Stimulated activated CD8-positive, alpha-beta memory T cell treated with anti-CD3 and anti-CD28 coated beads, Interleukin-15, amount 100 ng/mL, for 24 hours (primary cell): ENCODE measurements at places on chromosomes 11 and 22.

- no peak for DNase-seq
These were observed 9.4 kb downstream of the FHIP1B start for GRCh38 chr11:6225024-6225423.

GRCh38 chr11:72848846-72849466, 34.7 kb downstream of the ATG16L2 start:
- no peak for DNase-seq

DNA sequence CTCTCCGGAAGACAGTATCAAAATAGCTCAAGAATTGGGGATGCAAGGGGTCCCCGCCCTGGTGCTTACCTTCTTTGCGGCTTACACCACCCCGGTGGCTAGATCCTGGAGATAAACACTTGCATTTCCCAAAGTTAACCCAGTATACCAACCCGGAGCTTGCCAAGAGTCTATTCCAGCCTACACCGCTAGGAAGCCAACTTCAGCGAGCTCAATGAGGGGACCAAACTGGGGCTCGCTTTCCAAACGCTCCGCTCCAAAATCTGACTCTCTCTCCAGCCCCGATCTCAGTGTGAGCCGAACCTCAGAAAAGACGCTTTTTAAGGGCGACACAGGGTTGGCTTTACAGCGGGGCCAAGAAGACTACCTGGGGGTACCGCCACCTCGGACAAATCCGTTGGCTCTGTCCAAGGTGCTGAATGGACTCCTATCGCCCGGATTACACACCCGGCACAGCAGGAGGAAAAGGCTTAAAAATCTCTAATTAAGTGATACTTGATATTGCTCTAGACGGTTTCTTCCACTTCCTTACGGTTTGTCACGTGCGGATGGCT, 20.1 kb upstream of the BDNF start:
- no peak for DNase-seq

DNA sequence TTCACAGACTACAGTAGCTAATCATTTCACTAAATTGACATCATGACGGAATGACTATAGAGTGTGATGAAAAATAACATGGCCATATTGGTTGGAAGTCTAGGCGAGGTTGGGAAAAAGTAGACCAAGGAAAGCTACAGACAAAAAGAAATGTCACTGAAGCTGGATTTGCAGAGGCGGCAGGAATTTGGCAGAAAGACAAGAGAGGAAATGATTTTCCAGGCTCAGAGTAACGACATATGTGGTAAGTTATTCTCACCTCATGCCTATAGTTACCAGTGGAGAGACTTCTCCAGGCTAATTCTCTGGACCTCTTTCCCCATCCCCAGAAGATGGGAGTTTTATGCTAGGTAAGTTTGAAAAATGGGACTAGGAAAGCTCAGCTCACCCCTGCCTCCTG, 1005.8 kb upstream of the CCDC90B start:
- no peak for DNase-seq

DNA sequence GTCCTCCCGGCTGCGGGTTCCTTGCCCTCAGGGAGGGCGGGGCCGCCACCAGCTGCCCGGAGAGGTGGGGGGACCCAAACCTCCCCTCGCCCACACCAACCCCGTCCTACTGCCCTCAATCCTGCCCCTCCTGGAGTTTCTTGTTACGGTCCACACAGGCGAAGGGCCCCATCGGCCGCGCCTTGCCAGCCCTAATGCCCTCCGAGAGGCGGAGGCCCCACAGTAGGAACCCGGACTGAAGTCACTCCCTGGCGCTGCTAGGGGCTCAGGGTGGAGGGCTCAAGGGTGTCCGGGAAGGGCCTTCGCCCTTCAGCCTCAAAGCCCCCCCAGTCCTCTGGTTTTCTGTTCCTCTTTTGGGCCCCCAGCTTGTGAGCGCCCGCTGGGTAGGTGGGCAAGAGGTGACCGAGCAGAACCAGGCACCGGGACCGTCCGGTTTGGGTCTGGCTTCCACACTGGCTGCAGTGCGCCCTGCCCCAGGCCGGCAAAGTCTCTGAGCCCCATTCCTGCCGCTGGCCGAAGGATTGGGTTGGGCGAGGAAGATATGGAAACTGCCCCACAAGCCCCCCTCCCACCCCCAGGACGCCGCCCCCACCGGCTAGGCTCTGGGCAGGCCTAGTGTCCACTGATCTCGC, 24.5 kb downstream of the DUSP8 start:
- no peak for DNase-seq

GRCh38 chr11:42410251-42410955, 901.4 kb upstream of the API5 start:
- DNase-seq, result no peak

- no peak for DNase-seq
These were observed 6.0 kb downstream of the MRPL40 start for GRCh38 chr22:19438298-19438697.

- no peak for DNase-seq
These were observed 22.4 kb upstream of the APOBEC3A start for GRCh38 chr22:38935023-38935422.

DNA sequence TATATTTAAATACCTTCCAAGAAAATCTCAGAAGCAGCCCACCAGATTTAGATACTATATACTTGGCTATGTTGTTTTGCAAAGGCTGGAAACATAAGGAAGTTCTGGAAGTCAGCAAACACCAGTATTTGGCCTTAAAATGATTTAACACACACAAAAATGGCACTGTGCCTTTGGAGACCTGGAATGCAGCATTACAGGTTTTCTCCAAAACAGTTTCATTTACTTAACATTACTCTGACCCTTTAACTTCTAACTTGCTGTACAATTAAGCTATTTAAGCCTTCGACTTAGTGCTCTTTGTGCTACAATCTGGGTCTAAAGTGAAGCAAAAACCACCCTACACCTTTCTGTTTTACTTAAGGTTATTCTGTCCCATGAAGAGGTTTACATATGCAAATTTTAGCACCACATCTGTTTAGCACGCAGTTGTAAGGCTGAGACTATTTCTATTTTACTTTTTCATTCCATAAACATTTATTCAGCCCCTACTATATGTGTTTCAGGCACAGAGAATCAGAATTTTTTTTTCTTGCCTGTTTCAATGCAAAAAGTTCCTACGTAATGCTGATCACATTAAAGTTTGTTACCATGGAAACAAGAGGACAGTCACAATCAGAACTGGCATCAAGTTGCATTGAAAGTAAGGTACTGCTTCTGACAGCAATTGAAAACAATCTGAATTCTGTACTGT, 70.3 kb downstream of the MAML2 start:
- no peak for DNase-seq

DNA sequence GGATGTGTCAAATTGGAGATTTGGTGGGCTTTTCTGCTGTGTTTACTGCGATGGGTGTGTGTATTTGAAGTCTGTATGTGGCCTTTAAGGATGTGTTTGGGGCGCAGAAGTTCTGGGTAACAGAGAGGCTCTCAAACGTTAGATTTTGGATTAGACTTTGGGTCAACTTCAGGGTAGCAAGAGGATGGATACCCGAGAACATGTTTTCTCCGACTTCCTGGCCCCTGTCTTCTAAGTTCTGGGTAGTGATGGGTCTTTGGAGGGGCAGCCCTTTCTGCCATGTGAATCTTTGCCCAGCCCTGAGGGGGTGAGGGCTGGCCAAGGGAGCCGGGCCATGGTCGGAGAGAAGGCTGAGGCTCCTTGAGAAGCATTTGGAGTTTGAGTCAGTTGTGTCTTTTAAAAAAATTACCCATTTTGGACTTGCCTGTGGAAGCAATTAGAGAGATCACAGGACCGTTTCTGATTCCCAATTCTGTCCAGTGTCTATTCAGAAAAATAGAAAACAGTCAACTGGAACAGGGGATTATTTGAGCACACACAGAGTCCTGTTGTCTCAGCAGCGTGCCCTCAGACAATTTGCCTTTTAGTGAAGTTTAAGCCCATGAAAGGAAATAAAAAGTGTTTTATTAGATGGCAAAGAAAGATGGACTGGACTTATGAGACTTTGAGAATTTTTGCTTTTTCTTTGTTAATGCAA, 114.4 kb downstream of the PTPRJ start:
- no peak for DNase-seq

GRCh38 chr22:34808618-34809017, 257.3 kb upstream of the ISX start:
- DNase-seq, result no peak

DNA sequence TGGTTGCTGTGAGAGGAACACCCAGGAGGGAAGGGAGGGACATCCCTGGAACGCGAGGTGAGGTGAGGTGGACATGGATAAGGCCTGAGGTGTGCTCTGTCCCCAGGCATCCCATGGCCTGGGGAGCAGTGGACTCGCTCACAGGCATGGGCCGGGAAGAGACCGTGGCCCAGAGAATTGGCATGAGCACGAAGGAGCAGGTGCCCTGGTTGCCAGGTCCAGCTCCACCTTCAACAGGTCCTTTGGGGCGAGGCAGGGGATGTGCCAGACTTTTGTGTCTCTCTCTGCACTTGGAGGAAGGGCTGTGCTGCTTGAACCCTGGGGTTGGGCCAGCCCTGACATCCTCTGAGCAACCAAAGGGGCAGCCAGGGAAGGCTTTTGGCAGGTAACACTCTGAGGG, 21.5 kb downstream of the MUC6 start:
- DNase-seq, result no peak

DNA sequence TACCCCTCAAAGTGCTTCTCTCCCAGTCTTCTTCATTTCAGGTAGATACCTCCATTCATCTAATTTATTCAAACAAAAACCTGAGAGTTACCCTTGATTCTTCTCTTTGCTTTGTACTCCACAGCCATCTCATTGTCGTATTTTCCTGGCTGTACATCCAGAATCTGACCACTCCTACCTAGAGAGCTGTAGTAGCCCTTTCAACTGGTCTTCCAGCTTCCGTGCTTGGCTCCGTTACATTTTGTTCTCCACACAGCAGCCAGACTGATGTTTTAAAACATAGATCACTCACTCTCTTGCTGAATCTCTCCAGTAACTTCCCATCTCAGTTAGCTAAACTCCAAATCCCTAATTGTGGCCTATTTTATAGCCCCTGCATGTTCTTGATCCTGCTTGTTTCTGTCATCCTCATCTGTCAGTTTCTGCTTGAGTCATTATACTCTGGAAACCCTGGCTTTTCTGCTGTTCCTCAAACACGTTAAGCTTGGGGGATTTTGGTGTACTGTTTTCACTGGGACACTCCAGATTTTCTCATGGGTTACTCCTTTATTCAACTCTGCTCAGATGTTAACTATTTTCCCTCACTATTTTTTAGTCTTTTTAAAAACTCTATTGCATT, 7.4 kb downstream of the SPCS2 start:
- DNase-seq, result no peak

- DNase-seq, result no peak
These were observed 294.5 kb downstream of the TBC1D22A start for GRCh38 chr22:47056776-47057470.

DNA sequence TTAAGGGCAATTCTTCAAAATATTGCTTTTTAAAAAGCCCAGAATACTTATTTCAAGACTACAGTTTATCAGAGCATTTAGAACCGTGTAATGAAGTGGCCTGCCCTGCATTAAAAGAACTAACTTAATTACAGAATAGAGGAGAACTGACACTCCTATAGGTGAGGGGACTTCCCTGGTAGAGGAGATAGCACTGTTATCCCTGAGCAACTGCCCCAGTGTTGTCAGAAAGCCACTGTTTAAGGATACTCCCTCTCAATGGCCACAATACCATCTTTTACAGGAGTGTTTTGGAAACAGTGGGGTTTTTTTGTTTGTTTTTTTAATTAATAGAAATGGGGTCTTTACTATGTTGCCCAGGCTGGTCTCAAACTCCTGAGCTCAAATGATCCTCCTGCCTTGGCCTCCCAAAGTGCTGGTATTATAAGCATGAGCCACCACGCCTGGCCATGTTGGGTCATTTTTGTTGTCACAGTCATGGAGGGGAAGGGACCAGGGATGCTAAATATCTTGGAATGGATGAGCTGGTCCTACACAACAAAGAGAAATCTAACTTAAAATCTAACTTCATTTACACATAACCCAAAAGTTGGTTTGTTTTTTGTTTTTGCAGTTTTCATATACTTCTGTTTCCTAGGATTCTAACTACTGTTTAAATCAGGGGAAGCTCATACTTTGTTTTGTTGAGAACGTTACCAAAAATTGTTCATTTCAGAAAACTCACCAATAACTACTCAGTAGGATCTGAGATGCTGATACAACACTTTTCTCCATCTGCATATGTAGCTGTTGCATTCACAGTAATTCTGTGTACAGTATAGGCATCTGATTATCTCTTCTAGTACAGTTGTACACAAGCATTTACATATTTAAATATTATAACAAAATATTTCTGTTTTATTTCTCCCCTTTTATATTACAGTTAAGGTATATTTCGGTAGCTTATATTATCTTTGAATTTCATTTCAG, 8.1 kb downstream of the RPL27A start:
- no peak for DNase-seq

DNA sequence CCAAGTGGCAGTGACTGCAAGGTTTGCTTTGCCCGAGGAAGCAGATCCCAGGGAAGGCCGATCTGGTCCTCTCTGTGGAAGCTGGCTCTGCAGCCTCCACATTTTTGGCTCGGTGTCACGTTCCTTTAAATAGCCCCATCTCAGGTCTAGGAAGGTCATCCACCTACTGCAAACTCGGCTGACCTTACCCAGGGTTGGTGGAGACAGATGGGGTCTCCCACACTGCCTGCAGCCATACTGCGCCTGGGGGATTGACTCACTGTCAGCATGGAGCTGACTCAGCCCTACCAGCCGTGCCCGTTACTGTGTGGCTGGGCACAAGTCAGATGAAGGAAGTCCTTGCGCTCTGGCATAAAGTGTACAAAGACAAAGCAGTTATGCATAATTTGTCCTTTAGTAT, 16.9 kb downstream of the CDPF1 start:
- DNase-seq, result no peak

DNA sequence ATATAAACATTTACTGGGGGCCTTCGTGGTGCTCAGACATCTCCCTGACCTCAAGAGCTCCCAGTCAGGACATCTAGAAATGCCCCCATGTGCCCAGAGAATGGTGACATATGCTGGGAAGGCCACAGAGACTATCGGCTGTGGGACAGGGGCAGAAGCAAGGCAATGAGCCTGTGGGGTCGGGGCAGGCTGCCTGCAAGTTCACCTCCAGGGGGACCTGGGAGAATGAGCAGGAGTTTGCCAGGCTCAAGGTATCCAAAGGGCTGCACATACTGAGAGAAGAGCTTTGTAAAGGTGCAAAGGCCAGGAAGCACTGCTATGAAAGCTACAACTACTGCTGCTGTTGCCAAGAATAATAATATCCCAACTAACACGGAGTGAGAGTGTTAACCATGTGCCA, 233.9 kb downstream of the TENM4 start:
- DNase-seq, result no peak

DNA sequence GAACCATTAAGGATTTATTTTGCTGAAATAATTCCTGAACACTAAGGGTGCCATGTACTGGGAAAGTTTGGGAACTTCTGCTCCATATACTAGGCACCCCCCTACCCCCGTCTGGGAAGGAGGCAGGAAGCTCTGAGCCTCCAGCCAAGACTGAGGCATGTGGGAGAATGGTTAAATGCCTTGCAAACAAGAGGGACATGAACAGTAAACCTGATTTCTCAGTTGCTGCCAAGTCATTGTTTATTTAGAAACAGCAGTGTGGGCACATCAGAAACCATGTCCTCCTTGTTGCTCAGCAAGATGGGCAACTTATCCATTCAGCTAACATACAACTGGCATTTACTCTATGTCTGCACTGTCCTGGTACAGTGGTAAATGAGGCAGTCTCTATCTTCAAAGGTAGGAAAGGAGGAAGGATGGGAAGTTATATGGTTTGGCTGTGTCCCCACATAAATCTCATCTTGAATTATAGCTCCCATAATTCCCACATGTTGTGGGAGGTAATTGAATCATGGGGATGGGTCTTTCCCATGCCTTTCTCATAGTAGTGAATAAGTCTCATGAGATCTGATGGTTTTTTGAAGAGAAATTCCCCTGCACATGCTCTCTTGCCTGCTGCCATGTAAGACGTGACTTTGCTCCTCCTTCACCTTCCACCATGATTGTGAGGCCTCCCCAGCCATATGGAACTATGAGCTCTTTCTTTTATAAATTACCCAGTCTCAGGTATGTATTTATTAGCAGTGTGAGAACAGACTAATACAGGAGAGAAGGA, 459.1 kb downstream of the MIAT start:
- no peak for DNase-seq
